Activated CD8-positive, alpha-beta memory T cell treated with anti-CD3 and anti-CD28 coated beads for 36 hours (primary cell): ENCODE measurements at places on chromosomes 16 and 17. TPM values are rescaled to one million over a fixed set of nuclear protein-coding genes. Genes with fewer than 3 reads are reported as not detected.

Gene CDH3
- total RNA-seq: not detected

Gene MAFG
- 29.7 TPM for total RNA-seq

Gene LPCAT2
- 0.10 TPM for total RNA-seq

Gene HBA1
- total RNA-seq: not detected

Gene CORO7
- total RNA-seq: 86.3 TPM

Gene SHCBP1
- 40.1 TPM for total RNA-seq

Gene MARVELD3
- total RNA-seq: not detected

Gene OR1D2
- not detected for total RNA-seq

Gene TXNDC11
- total RNA-seq: 32.1 TPM

Gene ATP2A3
- total RNA-seq: 112 TPM

Gene PRSS53
- 3.5 TPM for total RNA-seq

Gene DHRS7C
- not detected for total RNA-seq

Gene MYCBPAP
- total RNA-seq: 1.2 TPM

Gene TTYH2
- 16.0 TPM for total RNA-seq

Gene TMEM238L
- not detected for total RNA-seq

Gene PTGES3L
- total RNA-seq: 0.80 TPM

Gene DLX4
- total RNA-seq: 0.67 TPM

Gene PERCC1
- total RNA-seq: 0.34 TPM

Gene IRX6
- not detected for total RNA-seq

Gene HAGHL
- 31.5 TPM for total RNA-seq

Gene CA7
- total RNA-seq: not detected

Gene PLXDC1
- total RNA-seq: 0.71 TPM

Gene ACSM2A
- not detected for total RNA-seq

Gene NME3
- 27.0 TPM for total RNA-seq

Gene ABI3
- 52.0 TPM for total RNA-seq
